ENCODE measurements at places on chromosomes 2 and 18.
A peak's percentile ranks its signal among the peaks of the same experiment; 100 is the strongest.

DNA sequence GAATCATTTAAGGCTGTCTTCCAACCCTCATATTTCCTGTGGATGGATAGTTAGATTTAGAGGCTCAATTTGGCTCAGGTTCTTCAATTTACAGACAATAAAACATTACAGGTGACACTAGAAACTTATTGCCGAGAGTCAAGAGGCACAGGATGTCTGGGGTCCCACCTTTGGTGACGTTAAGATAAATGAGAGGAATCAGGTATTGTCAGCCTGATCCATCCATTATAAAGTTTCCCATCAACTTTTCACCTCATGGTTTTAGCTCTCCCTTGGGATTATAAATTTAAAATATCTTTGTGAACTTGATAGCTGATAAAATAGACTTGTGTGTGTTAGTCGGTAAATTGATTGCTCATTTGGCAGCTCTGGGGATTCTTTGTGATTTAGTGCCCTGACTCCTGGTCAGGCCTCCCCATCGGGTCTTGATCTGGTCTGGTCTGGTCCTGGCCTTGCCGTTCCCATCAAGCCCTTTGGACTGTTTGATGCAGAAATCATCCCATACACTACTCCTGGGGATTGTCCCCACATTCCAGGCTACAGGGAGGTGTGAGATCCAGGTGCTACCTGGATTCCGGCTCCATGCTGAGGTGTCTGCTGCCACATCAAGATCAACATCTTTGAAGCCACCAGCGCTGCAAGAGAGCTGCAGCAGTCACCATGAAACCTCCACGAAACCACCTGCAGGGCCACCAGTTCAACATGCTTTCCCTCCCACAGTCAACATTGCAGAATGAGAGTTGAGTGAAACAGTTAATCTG is 130.9 kb downstream of the SH3BP4 start:
- no peak for DNase-seq

- no peak for DNase-seq
These were observed 169.2 kb downstream of the CDH20 start for GRCh38 chr18:61502472-61502871.

DNA sequence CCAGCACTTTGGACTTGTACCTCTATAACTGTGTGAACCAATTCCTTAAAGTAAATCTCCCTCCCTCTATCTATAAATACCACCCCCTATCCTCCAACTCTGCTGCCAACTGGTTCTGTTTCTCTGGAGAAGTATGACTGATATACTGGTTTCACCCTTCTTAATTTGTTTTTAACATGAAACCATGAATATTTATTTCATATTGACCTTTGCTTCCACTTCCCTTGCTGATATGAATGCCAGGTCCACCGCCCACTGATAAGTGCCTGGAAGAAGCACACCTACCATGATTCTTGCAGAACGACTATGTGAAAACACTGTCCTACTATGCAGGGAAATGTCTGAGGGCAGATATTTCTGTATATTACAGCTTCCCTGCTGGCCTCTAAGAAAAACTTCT is 131.6 kb downstream of the GAREM1 start:
- no peak for DNase-seq

- no peak for DNase-seq
These were observed 6.3 kb downstream of the COL6A3 start for GRCh38 chr2:237407700-237408099.

DNA sequence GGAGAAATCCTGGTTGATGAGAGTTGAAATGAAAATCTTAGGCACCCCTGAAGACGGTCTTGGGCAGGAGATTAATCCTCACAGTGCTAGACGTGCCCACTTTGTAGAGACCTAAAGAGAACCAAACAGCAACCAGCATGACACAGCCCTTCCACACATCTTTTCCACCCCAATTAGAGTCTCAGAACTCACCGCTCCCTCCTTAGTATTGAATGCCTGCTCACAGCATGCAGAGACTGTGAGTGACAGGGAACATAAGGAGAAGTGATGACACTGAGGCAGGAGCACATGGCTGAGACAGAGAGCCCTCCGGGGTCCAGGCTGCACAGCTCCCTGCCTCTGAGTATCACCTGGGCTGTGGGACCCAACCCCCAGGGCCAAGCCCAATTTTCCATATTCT is 367.6 kb downstream of the EIPR1 start:
- DNase-seq = no peak

- no peak for DNase-seq
These were observed 621.9 kb upstream of the SOX11 start for GRCh38 chr2:5070257-5070656.

- peak; percentile 44 for DNase-seq
These were observed 175.3 kb downstream of the INHBB start for GRCh38 chr2:120520929-120521912.

DNA sequence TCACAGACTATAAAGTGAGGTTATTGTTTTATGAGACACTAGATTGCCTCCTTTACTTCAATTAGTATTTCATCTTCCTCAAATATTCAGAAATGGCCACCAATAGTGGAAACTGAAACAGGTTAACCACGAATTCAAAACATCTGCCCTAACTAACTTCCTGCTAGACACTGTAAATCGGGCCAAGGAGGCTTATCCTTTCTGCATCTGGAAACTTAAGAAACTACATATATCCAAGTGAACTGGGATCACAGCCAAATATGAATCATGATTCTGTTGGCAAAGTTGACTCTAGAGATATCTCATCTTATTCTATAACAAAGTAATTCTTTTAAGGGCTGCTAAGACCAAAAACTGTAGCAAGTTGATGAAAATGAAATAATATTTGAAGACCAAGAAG is 136.6 kb upstream of the ZC3H15 start:
- no peak for DNase-seq

DNA sequence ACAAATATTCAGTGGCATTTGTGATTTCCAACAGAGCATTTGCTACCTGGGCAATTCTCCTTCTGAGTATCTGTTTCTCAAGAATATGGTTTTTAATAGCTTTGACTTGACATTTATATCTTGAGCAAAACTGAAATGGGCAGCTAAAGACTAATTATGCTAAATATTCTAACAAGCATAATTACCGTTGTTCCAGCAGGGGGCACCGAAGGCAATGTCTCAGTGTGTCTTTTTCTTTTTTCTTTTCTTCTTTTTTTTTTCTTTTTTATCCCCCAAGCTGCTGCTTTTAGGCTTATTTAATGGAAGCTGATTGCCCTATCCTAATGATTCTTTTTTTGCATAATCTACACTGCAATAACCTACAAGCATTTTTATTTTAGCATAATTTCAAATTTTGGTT is 138.9 kb upstream of the NABP1 start:
- no peak for DNase-seq

GRCh38 chr2:205609113-205609512 is 73.2 kb upstream of the NRP2 start:
- DNase-seq = no peak

GRCh38 chr18:70004696-70005095 is 57.0 kb upstream of the CD226 start:
- no peak for DNase-seq

DNA sequence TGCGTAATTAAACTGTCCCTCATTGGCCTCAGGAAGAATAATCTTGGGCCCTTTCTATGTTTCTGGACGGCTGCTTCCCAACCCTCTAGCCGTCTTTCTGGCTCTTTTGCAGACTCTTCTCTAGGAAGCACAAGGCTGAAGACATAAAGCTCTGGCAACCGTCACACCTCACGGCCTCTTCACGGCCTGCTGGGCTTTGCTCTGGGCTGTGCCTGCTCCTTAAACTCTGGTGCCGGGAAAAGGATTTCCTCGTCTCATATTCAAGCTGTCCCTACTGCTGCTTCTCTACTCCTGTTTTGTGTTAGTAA is 36.0 kb upstream of the WIPF1 start:
- DNase-seq = no peak

All from stimulated activated CD4-positive, alpha-beta T cell treated with anti-CD3 and anti-CD28 coated beads, Interleukin-4, amount 100 ng/mL, for 48 hours (primary cell).